ENCODE measurements at places on chromosomes 3 and 15. TPM values are rescaled to one million over a fixed set of nuclear protein-coding genes. Genes with fewer than 3 reads are reported as not detected.

The GOLGA6A gene
- not detected for total RNA-seq

- H3K4me3 ChIP-seq: peak overlapping the region; percentile 2
- DNase-seq: no peak
- peaks cover 48% of the 10 kb centered on the region for H3K36me3 ChIP-seq
- peak overlapping the region; percentile 35 for H3K27ac ChIP-seq
- no peaks in the 10 kb centered on the region for H3K4me1 ChIP-seq
Observed at GRCh38 chr15:42511007-42511391, 15.6 kb downstream of the SNAP23 start.

DNA sequence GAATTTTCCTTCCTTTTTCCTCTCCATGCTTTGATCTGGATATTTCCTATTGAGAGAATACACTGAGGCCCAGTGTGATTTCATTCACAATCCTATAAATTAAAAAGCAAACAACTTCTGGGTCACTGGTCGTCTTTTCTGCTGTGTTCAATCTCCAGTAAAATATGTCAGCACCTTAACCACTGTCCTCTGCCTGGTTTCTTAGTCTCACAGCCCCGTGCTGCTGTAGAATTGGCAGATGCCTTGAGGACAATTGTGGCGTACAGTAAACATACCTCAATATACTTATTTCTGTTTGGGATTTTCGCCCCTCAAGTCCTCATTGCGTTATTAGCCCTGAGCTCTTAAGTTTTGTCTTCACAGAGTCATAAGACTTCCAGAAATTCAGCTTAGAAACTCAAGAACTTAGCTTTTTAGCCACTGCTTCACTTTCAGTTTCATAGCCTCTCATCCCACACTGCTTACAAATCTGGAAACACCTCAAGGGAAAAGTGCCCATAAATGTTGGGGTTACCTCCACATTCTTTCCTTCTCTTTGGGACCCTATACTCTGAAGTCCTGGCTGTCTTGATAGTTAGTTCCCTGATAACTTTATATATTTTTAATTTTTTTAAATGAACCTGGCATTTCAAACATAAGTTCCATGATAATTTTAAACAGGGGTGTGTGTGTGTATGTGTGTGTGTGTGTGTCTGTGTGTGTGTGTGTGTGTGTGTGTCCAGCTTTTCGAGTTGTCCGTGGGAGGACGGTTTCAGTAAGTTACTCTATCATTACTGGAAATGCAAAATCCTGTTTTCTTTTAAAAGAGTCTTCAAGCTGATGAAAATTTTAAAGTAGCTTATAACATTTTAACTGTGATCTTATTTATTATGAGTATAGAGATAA, 238.4 kb upstream of the CTDSPL start:
- H3K4me1 ChIP-seq: peaks cover 19% of the 10 kb centered on the region
- H3K27me3 ChIP-seq: no peaks in the 10 kb centered on the region
- DNase-seq: no peak
- H3K27ac ChIP-seq: no peak overlapping the region
- H3K4me3 ChIP-seq: peak overlapping the region; percentile 28

- no peaks in the 10 kb centered on the region for H3K36me3 ChIP-seq
- no peak for DNase-seq
- H3K27ac ChIP-seq: no peak overlapping the region
- no peak overlapping the region for H3K4me3 ChIP-seq
- H3K27me3 ChIP-seq: no peaks in the 10 kb centered on the region
Observed at GRCh38 chr15:62141200-62141599, 23.9 kb downstream of the C2CD4B start.

GRCh38 chr3:58119186-58119585, 91.6 kb downstream of the DNASE1L3 start:
- no peaks in the 10 kb centered on the region for H3K27me3 ChIP-seq
- peaks cover 30% of the 10 kb centered on the region for H3K4me1 ChIP-seq
- no peak for DNase-seq
- H3K36me3 ChIP-seq: peaks cover under 1% of the 10 kb centered on the region

GRCh38 chr3:39000008-39000450, 51.7 kb downstream of the SCN11A start:
- no peaks in the 10 kb centered on the region for H3K4me1 ChIP-seq
- no peak overlapping the region for H3K27ac ChIP-seq
- H3K4me3 ChIP-seq: no peak overlapping the region

- no peaks in the 10 kb centered on the region for H3K36me3 ChIP-seq
- H3K27ac ChIP-seq: peak overlapping the region; percentile 73
- DNase-seq: no peak
Observed at GRCh38 chr15:98785807-98786621, 137.7 kb downstream of the IGF1R start.

The PLCH1 gene
- total RNA-seq: 2.7 TPM

The SIDT1 gene
- total RNA-seq: 0.32 TPM

The CXCR6 gene
- not detected for total RNA-seq

The IMPG2 gene
- 0.28 TPM for total RNA-seq

DNA sequence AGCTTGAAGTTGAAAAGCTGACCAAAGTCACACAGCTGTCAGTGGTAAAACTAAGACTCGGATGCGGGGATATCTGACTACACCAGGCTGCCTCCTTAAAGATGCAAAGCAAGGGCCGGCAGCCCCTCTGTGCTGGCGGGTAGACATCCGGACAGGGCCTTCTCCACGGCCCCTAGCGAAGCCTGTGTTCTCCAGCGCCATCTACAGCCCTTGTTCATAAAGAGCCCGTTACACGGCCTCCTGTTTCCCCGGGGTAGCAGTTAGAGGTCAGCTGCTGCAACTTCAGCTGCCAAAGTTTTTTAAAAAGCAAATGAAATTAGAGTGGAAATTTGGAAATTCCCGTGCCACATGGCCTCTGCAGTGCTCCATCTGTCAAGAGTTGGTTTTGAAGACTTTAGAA, 383.0 kb downstream of the TBL1XR1 start:
- peak; percentile 49 for DNase-seq
- no peaks in the 10 kb centered on the region for H3K4me1 ChIP-seq
- H3K36me3 ChIP-seq: no peaks in the 10 kb centered on the region
- H3K27ac ChIP-seq: no peak overlapping the region
- no peak overlapping the region for H3K4me3 ChIP-seq

GRCh38 chr3:149592758-149593240, 65.0 kb downstream of the WWTR1 start:
- peak; percentile 76 for DNase-seq
- no peaks in the 10 kb centered on the region for H3K36me3 ChIP-seq
- H3K27me3 ChIP-seq: no peaks in the 10 kb centered on the region
- peak overlapping the region; percentile 17 for H3K4me3 ChIP-seq
- peaks cover 29% of the 10 kb centered on the region for H3K4me1 ChIP-seq

DNA sequence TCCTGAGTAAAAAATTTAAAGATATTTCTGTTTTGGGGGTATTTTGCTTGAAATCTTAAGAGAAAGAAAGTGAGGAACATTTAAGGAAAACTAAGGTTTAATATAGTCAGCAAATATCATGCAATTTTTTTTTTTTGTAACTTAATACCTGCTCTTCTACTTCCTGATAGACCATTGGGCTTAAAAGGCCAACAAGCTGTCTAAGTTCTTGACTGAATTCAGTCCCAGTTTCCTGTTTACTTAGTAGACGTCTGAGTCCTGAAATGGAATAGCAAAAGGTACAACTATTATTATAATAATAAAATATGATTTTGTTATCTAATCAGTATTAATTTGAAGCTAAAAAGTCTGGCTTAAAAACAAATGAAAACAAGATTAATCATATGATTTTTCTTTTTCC, 37.9 kb downstream of the IQCB1 start:
- no peaks in the 10 kb centered on the region for H3K36me3 ChIP-seq
- H3K4me3 ChIP-seq: no peak overlapping the region
- H3K27me3 ChIP-seq: no peaks in the 10 kb centered on the region
- no peak for DNase-seq
- H3K27ac ChIP-seq: no peak overlapping the region

The SORD gene
- 11.1 TPM for total RNA-seq

The CHRM5 gene
- total RNA-seq: not detected

The GOLGA6L7 gene
- total RNA-seq: not detected

DNA sequence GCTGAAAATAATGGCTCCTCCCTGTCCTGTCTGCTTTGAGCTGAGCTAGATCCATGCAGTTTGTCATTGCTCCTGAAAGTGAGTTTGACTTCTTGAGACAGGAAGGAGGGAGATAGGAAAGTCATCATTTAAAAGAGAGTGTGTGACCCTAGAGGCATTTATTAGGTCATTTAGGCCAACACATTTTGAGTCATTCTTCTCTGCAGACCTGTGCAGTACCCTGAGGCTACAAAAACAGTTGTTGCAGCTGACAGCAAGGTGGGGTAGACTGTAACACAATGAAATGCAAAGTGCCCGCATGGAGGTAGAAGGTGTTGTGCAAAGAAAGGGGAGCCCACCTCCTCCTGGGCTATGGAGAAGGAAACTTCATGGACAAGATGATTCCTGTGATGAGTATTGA, 102.8 kb upstream of the PFN2 start:
- no peak for DNase-seq
- no peak overlapping the region for H3K4me3 ChIP-seq
- no peaks in the 10 kb centered on the region for H3K27me3 ChIP-seq
- H3K4me1 ChIP-seq: peaks cover 5% of the 10 kb centered on the region

The UBE2E2 gene
- total RNA-seq: 59.2 TPM

- no peaks in the 10 kb centered on the region for H3K36me3 ChIP-seq
- no peak overlapping the region for H3K4me3 ChIP-seq
- H3K27me3 ChIP-seq: peaks cover 6% of the 10 kb centered on the region
- no peak overlapping the region for H3K27ac ChIP-seq
Observed at GRCh38 chr15:66216806-66217205, 36.7 kb downstream of the MEGF11 start.

The SGO1 gene
- total RNA-seq: 1.3 TPM

DNA sequence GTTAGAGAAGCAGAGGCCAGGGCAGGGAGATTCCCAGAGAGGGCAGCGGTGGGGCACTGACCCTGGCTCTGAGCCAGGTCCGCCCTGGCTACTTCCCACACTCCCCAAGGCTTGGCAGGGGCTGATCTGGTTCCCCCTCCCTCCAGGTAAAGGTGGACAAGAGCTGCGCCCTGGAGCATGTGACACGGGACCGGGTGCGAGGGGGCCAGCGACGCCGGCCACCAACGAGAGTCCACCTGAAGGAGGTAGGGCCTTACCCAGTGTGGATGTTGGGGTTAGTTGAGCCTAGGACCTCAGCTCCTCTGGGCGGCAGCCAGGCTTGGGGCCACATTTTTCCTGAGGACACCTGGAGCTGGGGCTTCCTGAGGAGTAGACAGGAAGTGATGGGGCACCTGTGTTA, 19.6 kb downstream of the PLEKHO2 start:
- peaks cover 39% of the 10 kb centered on the region for H3K4me1 ChIP-seq
- H3K27ac ChIP-seq: no peak overlapping the region
- no peaks in the 10 kb centered on the region for H3K27me3 ChIP-seq
- H3K4me3 ChIP-seq: no peak overlapping the region
- peaks cover 15% of the 10 kb centered on the region for H3K36me3 ChIP-seq

GRCh38 chr3:14234251-14235002, 55.8 kb downstream of the LSM3 start:
- H3K27me3 ChIP-seq: no peaks in the 10 kb centered on the region
- DNase-seq: peak; percentile 33
- no peak overlapping the region for H3K4me3 ChIP-seq
- peaks cover 50% of the 10 kb centered on the region for H3K4me1 ChIP-seq
- H3K36me3 ChIP-seq: no peaks in the 10 kb centered on the region

The DUOX2 gene
- total RNA-seq: 0.40 TPM

The ADGRG7 gene
- total RNA-seq: not detected

The PIGZ gene
- 6.5 TPM for total RNA-seq

- DNase-seq: no peak
- no peak overlapping the region for H3K4me3 ChIP-seq
- peaks cover 11% of the 10 kb centered on the region for H3K4me1 ChIP-seq
- H3K27ac ChIP-seq: no peak overlapping the region
Observed at GRCh38 chr3:146532406-146532805, 12.0 kb downstream of the PLSCR1 start.

DNA sequence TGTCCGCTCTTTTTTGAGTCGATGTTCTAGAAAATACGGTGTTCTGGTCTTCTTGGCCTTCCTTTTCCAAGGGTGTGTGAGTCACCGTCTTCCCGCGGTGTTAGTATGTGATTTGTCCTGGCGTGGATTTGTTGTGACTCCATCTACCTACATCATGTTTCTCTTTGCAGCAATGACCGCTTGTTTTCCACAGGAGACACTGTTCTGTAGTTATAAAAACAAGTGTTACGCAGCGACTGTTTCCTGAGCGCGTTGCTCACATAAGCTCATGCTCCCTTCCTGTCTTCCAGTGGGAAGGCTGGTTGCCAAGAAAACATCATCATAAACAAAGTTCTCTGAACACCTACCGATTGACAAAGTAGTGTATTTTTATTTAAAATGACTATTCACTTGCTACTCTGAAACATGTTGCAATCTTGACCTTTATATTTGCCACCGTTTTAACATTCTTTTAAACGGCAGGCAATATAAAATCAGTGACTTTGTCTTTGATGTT, 19.0 kb downstream of the USP13 start:
- H3K27me3 ChIP-seq: no peaks in the 10 kb centered on the region
- no peaks in the 10 kb centered on the region for H3K36me3 ChIP-seq
- peaks cover 1% of the 10 kb centered on the region for H3K4me1 ChIP-seq
- peak overlapping the region; percentile 43 for H3K27ac ChIP-seq

DNA sequence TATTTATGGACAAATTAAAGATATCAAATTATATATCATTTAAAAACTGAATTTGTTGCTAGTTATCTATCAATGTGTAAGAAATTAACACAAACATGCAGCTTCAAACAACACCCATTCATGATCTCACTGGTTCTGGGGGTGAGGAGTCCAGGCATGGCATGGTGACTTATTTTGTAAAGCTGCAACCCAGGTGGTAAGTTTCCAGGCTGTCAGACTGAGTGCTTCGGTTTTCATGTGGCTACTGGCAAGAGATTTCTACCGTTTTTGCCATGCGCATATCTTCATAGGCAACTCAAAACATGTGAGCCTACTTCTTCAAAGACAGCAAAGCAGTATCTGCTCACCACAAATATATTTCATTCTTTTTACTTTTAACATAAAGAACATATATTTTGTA, 364.3 kb upstream of the BCHE start:
- H3K27ac ChIP-seq: no peak overlapping the region
- DNase-seq: no peak
- H3K4me1 ChIP-seq: no peaks in the 10 kb centered on the region
- no peak overlapping the region for H3K4me3 ChIP-seq
- no peaks in the 10 kb centered on the region for H3K27me3 ChIP-seq
- no peaks in the 10 kb centered on the region for H3K36me3 ChIP-seq

- DNase-seq: peak; percentile 84
- H3K4me3 ChIP-seq: no peak overlapping the region
Observed at GRCh38 chr3:14460342-14461005, 58.1 kb downstream of the SLC6A6 start.

GRCh38 chr15:100186960-100187359, 154.8 kb downstream of the ADAMTS17 start:
- H3K36me3 ChIP-seq: no peaks in the 10 kb centered on the region
- no peak overlapping the region for H3K27ac ChIP-seq
- no peak for DNase-seq
- no peaks in the 10 kb centered on the region for H3K4me1 ChIP-seq
- H3K4me3 ChIP-seq: no peak overlapping the region

DNA sequence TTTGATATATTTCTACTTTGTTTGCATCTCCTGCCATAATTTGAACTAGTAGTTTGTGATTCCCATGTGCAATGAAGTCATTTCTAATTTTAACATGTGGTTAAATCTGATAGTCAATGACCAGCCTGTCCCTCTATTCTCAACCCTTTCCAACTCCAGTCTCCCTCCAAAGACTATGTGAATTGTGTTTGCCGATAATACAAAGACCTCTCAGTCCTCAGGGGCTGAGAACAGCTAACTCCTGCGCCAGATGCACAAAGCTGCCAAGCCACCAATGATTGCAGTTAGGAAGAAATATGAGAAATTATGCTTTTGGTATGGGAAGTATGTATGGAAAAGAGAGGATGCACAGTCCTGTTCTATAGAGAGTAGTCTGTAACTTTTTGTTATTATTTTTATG, 54.0 kb downstream of the KCNH8 start:
- no peak overlapping the region for H3K27ac ChIP-seq
- no peaks in the 10 kb centered on the region for H3K4me1 ChIP-seq
- H3K4me3 ChIP-seq: no peak overlapping the region
- H3K27me3 ChIP-seq: no peaks in the 10 kb centered on the region
- no peaks in the 10 kb centered on the region for H3K36me3 ChIP-seq
